ENCODE measurements at places on chromosomes 6 and 20.

DNA sequence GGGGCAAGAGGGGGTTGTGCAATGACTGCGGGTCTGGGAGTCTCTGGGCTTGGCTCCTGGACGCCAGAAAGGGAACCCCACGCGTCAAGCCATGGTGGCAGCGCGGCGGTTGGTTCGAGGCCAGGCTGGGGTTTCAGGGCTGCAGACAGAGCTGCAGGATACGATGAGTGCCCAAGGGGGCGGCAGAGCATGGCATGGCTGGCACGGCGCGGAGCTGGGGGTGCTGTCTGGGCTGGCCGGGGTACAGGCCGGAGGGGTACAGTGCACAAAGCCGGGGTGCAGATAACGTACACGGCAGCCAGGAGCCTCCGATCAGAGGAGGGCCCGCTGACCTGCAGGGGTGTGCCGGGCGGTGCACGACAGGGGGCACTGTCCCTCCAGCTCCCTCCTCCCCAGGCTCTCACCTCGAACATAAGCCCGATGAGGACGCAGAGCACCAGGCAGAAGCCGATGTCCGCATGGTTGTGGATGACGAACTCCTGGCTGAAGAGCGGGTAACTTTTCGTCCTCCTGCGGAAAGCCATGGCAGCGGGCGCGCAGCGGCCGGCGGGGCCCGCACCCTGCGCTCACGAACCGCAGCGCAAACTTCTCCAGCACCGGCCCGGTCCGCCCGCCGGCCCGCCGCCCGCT is 353 bp downstream of the TRAM2 start:
- peak; percentile 79 for DNase-seq

GRCh38 chr6:107712665-107713551 is 111.2 kb downstream of the SCML4 start:
- DNase-seq, result peak; percentile 76

GRCh38 chr6:26009817-26010216 is 47.2 kb downstream of the TRIM38 start:
- DNase-seq, result no peak

DNA sequence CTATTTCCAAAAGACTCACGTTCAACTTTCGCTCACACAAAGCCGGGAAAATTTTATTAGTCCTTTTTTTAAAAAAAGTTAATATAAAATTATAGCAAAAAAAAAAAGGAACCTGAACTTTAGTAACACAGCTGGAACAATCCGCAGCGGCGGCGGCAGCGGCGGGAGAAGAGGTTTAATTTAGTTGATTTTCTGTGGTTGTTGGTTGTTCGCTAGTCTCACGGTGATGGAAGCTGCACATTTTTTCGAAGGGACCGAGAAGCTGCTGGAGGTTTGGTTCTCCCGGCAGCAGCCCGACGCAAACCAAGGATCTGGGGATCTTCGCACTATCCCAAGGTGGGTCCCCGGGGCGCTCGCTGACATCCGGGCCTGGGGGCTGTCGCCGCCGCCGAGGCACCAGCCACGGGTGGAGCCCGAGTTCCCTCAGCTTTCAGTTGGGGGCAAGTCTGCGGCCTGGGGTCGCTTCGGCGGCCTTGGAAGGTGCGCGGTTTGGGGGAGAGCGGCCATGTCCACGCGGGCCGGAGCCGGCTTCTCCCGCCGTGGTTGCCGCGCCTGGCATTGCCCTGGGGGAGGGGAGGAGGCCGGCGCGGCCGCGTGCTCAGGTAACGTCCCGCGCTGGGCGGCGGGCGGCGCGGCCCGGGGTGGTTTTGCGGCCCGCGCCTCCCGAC is 429 bp downstream of the AMD1 start:
- no peak for DNase-seq

DNA sequence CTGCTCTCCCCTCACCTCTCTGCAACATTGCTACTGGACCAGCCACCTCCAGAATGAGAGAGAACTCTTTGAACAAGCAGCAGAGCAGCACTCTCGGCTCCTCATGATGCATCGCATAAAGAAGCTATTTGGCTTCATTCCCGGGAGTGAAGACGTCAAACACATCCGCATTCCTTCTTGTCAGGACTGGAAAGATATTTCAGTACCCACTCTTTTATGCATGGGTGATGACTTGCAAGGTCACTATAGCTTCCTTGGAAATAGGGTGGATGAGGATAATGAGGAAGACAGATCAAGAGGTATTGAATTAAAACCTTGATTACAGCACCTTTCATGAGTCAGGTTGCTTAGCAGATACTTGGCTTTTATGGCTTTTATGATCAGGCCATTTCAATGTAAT is 4.3 kb downstream of the CALHM4 start:
- peak; percentile 96 for DNase-seq

DNA sequence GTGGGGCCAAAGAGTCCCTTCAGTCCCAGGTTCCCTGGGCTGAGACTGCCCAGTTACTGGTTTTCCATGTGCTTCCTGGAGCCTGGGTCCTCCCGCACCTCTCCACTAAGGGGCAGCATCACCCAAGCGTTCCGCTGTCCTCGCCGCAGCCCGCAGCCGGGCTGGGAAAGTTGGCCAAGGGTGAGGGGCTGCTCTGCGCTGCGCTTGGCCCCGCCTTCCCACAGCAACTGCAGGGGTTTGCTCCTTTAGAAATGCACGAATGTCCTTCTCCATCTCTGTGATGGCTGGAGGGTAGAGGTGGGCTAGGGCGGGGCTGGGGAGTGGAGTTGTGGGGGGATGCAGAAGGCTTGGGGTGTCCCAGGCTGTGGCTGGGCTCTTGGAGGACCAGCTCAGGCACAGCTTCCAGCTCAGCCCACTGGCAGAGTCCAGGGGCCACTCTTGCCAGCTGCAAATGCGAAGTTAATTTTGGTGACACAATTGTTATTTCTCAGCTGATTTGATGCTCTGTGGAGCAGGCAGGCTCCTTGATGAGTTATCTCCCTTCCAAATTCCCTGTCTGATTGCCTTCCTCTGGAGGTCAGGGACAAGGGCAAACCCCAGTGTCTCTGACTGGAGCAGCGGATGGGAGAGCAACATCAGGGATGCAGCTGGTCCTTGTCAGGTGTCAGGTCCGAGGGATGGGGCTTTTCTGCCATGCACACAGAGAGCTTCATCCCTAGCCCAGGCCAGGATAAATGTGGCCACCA is 63.2 kb downstream of the NOL4L start:
- peak; percentile 34 for DNase-seq

- DNase-seq, result no peak
These were observed 66.7 kb upstream of the SAMD5 start for GRCh38 chr6:147441751-147442150.

DNA sequence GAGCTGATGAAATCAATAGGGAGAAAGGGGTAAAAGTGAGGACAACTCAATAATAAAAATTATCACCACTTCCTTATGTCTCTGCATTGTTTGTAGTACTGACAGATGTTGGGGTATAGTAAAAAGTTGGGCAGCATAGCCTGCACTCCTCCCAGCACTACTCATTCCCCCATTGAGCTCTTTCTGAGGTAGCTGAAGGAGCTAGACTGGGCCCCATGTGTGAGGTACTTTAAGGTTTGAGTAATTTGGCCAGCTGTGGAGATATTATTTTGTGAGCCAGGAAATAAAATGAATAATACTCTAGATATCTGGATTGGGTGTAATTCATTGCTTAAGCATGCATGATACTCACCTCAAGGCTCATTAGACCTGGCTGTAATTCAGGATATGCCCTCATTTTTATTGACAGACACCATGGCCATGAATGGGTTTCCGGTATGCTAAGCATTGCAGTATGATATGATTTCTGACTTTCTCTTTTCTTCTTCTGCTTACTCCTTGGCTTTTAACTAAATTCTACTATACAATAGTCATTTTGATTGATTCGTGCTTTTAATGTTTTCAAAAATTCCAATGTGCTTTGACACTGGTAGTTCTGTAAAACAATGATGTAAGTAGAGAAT is 283.9 kb upstream of the RIMS1 start:
- DNase-seq, result peak; percentile 8

GRCh38 chr6:106383573-106383972 is 23.1 kb downstream of the CRYBG1 start:
- peak; percentile 4 for DNase-seq

DNA sequence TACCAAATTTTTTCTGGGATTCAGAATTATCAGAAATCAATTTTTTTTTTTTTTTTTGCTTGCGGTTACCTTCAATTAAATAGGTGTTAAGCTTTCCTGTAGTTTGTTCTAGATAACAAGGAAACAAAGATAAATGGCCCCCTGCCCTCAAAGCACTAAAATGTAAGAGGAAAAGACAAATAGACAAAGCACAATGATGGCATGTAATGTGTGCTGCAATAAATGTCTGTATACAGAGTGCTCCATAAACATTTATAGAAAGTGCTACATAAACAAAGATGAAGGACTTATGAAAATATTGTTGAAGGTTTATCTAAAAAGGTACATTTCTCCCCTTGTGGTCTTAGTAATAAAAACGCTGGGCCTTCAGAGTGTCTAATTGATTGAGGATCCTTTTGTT is 384.6 kb downstream of the PKHD1 start:
- no peak for DNase-seq

DNA sequence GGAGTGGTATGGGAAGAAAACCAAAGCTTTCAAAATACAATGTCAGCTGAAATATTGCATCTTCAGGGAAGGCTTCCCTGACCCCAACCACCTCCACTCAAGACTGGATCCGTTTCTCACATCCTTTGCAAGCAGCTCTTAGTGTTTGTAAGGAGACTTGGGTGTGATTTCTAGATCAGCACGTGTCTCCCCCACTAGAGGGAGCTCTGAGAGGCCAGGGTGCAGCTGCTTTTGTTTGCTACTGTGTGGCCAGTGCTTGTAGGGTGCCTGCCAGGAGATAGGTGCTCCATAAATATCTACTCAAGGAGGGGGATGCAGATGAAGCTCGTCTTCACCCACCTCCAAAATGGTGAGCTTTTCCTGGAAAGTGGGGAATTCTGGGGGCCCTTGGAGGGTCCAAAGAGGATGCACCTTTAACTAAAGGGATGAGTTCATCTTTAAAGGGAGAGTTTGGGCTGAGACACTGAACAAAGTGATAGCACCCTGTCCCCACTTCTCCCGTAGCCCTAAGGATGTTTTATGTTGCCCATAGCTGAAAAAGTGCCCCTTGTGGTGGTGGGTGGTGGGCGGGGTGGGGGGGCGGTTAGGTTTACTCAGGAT is 52.6 kb upstream of the MAFB start:
- DNase-seq, result peak; percentile 33

DNA sequence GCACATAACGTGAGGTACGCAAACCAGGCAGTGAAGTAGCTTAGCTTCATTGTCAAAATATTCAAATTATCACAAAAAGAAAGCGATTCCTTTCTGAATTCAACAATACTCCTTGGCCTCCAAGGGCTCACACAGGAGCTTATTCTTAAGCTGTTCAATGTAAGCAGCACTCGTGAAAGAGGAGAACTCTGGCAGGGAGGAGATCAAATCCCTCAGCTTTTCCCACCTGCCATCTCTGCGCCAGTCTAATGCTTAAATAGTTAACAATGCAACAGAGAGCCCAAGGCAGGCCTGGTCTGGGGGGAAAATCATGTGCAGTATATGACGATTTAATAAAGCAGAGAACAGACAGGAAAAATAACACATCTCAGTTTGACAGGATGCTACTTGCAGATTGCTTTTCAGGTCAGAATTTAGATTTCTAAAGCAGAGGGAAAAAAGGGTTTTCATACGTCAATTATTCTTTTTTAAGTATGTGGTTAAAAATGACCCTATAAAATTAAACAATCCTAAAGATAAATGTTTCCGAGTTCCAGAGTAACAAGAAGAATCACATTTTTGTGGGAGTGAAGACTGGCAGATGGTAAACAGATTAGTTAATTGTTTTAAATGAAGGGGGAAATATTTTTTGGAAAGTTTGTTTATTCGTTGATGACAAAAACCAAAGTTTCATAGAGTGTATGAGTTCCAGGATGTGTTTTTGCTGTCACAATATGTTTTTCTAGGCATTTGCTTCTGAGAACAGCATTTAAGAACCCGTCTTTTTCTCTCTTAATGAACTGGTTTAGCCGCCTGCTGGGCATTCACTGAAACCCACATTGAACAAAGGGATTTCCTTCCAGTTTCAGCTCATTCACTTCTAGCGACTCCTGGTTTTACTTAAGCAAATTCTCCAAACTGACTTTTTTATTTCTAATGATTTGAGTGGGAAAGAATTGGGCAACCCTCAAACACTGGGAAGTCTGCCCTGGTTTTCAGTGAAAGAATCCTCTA is 45.9 kb downstream of the PLAGL1 start:
- peak; percentile 56 for DNase-seq

- no peak for DNase-seq
These were observed 11.4 kb downstream of the MC3R start for GRCh38 chr20:56259948-56260347.

DNA sequence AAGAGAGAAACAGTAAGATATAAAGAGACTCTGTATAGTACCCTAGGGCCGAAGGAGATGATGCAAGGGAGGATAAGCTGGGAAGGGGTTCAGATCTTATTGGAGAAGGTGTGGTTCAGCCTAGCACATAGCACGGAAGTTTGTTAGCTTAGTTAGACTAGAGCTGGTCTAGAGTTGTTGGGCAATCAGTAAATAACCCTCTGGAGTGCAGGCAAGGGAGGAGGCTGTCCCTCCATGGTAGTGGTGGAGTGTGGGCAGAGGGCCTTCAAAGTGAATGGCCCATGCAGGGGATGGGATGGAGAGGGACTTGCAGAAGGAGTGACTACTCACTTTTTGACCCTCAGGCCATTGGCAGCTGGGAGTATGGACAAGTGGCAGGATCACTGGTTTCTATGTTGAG is 20.0 kb downstream of the TULP4 start:
- no peak for DNase-seq

- no peak for DNase-seq
These were observed 99.7 kb upstream of the EXOC2 start for GRCh38 chr6:792662-793061.

GRCh38 chr6:148854096-148854495 is 107.3 kb downstream of the UST start:
- peak; percentile 32 for DNase-seq

DNA sequence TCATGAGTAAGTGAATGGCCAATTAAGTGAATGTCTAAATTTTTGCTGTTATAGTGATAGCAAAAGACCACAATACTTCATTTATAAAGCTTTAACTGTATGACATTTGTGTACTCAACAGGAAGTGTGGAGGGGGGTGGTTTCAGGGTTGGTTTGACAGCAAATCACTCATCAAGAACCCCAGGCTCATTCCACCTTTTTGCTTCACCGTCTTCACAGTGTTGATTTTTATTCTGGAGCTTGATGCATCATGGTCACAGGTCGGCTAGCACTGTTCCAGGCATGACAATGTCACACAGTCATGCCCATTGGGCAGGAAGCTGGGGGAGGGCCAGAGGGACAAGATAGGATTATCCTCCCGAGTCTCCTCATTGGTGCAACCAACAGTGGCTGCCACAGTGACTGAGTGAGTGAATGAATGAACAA is 75.0 kb downstream of the MDGA1 start:
- no peak for DNase-seq

DNA sequence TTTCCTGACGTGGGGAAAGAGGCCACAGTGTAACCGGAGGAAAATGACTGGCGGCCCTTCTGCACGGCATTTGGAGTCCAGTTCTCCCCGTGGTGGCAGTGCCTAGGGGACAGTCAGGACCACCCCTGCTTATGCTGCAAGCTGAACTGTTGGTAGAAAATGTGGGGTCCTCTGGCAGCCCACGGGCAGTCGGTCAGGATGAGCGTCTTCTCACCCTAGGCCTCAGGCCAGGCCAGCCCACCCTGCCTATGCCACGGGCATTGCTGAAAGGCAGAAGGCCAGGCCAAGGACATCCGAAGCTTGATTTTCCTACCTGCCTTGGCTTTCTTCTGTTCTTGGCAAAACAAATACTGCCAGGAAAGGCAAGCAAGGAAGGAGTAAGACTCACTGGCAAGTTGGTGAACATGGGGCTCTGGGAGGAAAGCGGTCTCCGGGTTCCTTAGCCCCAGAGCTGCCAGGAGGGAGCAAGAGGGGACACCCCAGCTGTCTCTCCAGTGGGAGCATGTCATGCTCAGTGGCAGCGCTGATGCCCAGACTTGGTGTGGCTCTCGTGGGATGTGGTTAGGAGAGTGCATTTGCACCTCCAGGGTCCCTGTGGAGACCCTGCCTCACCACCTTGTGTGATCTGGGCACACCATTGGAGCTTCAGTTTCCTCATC is 311.6 kb downstream of the QKI start:
- no peak for DNase-seq
